H9 (cell line): ENCODE measurements at places on chromosomes 3 and 15. TPM values are rescaled to one million over a fixed set of nuclear protein-coding genes. Genes with fewer than 3 reads are reported as not detected.

Gene TRH
- total RNA-seq, result not detected in 2 replicates

Gene PDZRN3
- total RNA-seq, result 5.5 and 5.9 TPM in 2 replicates

Gene TMEM212
- total RNA-seq, result not detected in 2 replicates

Gene SCN11A
- total RNA-seq, result 0.17 and 0.20 TPM in 2 replicates

Gene ALPK3
- total RNA-seq, result 17.7 and 18.0 TPM in 2 replicates

Gene ADCY5
- 5.0 and 6.1 TPM in 2 replicates for total RNA-seq

Gene RBP2
- not detected in 2 replicates for total RNA-seq

Gene CP
- total RNA-seq, result 0.66 and 1.1 TPM in 2 replicates

Gene ACY1
- total RNA-seq, result 62.6 and 63.6 TPM in 2 replicates

Gene NRROS
- total RNA-seq, result 2.8 and 4.0 TPM in 2 replicates

Gene PRSS50
- 0.24 and 0.59 TPM in 2 replicates for total RNA-seq

Gene TMEM62
- total RNA-seq, result 6.2 and 7.2 TPM in 2 replicates

Gene RCCD1
- total RNA-seq, result 20.6 and 22.8 TPM in 2 replicates

Gene CTXN2
- total RNA-seq, result 0.11 TPM in 2 replicates

Gene NISCH
- 99.0 and 104 TPM in 2 replicates for total RNA-seq

Gene ISL2
- 0.15 and 0.33 TPM in 2 replicates for total RNA-seq

DNA sequence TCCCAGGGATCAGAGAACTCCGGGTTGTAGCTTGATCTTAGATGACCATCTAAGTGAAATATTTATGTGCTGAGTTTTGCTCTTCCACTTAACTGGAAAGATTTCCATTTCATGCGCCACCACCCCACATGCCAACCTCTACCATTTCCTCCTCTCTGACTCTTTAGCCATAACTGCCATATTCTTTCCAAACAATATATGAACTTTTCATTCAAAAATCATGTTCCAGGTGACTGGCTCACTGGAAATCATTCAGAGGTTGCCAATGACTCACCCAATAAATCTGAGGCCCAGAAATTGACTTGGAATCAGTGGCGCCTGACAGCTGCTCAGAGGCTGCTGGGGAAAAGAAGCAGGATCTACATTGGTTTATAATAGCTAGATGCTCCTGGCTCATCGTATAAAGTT, 31.6 kb upstream of the FAM174B start:
- DNase-seq, result no peak

DNA sequence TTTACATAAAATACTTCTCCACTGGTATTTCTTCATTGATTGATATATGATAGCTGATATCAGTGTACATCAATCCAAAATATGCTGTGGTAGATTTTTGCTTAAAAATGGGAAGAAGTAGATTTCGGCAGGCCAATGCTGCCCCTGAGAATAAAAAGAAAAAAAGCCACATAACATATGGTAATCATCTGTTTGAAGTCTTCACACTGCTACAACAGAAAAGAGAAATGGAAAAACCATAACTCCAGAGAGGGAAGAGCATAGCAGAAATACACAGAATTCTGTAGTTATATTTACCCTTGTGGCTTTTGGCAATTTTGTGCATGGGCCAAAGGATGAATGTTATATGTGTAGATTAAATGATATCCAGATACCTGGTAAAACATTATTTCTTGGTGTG, 143.1 kb upstream of the KCNMB2 start:
- DNase-seq, result no peak

DNA sequence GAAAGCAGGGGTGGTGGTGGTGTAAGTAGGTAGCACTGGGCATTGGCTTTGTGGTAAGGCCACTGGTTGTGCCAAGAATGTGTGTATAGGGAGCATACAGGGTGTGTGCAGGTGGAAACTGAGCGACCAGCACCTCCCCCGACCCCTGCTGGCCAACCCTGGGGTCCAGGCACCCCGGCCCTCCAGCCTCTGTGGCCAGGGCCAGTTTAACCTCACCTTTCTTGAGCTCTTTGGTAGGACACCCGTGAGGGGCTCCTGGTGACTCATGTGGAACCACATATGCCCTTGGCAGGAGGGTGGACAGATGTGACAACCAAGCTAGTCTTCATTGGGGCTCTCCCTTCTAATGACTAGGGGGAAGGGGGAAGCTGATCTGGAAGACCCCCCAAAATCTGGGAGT, 19.5 kb downstream of the SHF start:
- no peak for DNase-seq

DNA sequence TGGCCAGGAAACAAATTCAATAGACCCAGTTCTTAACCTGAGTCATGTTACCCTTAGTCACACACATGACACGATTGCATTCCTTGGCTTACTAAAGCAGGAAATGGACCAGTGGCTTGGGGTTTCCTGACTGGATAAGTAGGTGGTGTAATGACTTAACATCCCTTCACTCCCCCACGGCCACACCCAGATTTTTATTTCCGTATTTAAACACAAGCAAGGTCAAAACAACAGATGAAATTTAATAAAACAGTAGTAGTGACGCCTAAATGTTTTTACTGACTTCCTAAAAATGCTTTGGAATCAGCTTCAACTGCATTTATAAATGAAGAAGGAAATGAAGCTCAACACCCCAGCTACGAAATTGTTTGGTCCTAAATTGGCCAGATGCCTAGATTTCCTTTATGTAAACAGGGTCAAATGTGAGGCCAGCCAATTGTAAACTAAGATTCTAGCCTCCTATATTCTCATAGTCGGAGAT, 324.3 kb downstream of the CHST2 start:
- no peak for DNase-seq

GRCh38 chr15:52759969-52760368, 30.2 kb downstream of the ONECUT1 start:
- no peak for DNase-seq

DNA sequence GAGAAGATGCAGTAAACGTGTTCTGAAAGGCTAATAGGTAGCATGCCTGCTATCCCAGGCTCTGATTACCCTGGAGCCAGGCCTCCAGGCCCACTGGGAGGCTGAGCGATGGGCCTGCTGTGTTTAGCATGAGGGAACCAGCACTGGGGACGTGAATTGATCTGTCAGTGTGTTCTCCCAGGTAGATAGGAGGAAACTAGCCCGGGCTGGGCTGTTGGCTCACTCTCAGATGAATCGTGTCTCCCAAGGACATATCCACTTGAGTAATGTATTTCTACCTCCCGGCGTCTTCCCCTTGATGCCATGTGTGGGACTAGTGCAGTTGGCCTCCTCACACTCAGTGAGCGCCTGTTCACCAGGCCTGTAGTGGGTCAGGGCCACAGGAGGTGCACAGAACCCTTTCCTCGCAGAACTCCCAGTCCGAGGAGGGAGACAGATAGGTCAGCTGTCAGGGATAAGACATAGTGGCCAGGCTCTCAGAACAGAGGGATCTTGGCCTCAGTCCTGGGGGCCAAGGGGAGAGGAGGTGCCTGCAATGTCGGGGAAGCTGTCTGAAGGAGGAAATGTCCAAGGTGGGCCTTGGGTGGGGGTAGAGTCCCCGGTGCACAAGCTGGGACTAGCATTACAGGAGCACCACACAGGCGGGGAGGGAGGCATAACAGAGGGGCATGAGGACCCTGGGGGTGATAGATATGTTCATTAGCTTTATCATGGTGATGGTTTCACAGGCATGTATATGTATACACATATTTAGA, 111.7 kb downstream of the DNAJB8 start:
- DNase-seq, result no peak

DNA sequence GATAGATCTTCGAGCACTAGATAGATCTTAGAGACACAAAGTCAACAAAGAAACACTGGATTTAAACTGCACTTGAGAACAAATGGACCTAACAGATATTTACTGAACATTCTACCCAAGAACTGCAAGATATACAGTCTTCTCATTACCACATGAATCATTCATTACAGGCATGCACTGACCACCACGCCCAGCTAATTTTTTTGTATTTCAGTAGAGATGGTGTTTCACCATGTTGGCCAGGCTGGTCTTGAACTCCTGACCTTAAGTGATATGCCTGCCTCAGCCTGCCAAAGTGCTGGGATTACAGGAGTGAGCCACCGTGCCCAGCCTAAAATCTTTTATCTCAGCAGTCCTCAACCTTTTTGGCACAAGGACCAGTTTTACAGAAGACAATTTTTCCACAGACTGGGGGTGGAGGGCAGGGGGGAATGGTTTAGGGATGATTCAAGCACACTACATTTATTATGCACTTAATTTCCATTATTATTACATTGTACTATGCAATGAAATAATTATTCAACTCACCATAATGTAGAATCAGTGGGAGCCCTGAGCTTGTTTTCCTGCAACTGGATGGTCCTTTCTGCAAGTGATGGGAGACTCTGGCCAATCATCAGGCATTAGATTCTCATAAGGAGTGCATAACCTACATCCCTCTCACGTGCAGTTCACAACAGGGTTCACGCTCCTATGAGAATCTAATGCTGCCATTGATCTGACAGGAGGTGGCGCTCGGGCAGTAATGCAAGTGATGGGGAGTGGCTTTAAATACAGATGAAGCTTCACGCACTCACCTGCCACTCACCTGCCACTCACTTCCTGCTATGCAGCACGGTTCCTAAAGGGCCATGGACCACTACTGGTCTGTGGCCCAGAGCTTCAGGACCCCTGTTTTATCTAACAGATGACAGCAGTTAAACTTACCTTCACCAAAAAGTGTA, 21.7 kb downstream of the CSNK1G1 start:
- DNase-seq, result peak; percentile 69

GRCh38 chr3:145286937-145287336, 874.0 kb downstream of the PLOD2 start:
- no peak for DNase-seq

DNA sequence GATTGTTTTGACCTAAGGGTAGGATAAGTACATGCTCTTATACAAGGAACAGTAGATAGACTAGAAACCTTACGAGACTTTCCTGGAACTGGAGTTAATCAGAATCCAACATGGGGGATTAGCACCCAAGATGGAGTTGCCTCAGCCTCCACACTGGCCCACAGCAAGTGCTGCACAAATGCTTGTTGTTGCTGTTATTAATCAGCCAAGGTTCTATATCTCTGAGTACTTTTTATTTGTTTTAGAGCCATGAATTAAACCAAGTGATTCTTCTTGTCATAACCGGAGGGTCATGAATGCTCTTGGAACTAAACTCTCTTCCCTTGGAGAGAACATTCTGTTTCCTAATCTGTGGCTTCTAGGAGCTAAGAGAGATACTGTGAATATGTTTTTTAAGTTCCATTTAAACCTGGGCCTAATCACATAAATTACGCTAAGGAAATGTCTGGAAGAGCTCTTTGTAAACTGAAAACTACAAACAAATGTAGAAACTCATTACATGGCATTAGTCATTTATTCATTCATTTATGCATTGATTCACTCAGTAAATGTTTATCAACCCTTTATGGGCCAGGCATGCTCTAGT, 5.7 kb upstream of the IL16 start:
- no peak for DNase-seq

GRCh38 chr3:50806031-50806430, 131.3 kb downstream of the DOCK3 start:
- DNase-seq, result no peak

DNA sequence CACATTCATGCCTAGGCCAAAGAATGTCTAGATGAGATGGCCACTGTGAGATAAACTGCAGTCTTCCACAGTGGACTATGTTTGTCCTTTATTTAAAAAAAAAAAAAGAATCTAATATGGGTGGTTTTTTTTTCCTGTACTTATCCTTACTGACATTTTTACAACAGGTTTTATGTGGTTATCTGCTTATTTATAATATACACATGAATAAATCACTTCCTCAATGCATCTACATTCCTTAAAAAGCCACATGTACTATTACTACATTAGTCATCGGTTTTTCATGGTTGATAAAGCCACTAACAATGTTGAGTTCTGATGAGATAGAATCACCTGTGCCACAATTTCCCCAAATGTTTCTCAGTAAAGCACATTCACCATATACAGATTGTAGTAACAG, 341.3 kb upstream of the THBS1 start:
- DNase-seq, result no peak

GRCh38 chr3:132709761-132710160, 12.4 kb downstream of the NPHP3 start:
- no peak for DNase-seq

DNA sequence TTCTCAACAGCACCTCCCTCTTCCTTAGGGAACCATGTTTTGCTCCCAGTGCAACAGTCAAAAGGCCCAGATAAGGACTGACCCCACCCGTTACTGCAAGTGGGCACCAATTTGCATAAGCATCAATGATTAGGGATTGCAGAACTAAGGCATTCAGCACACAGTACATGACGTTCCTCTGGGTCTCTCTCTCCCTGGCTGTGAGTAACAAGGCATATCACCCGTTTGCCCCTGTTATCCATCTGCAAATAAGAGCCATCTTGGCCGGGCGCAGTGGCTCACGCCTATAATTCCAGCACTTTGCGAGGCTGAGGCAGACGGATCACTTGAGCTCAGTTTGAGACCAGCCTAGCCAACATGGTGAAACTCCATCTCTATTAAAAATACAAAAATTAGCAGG, 18.8 kb downstream of the MAGI1 start:
- no peak for DNase-seq

GRCh38 chr15:74768771-74769342, 13.0 kb upstream of the CSK start:
- peak; percentile 81 for DNase-seq

DNA sequence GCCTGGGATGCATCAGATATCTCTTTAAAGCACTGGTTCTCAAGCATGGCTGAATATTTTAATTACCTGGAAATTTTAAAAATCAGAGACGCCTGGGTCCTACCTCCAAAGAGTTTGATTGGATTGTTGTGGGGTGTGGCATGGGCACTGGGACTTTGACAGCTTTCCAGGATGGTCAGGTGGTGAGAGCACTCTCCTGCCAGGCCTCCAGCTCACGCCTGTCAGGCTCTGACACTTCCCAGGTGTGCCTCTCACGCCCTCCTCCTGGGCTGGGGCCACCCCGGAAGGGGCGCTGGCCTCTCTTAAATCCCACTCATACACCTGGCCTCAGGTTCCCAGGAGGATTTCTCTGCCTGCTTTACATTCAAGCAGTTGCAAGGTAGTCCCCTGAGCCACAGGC, 48.5 kb downstream of the AMOTL2 start:
- DNase-seq, result peak; percentile 27

DNA sequence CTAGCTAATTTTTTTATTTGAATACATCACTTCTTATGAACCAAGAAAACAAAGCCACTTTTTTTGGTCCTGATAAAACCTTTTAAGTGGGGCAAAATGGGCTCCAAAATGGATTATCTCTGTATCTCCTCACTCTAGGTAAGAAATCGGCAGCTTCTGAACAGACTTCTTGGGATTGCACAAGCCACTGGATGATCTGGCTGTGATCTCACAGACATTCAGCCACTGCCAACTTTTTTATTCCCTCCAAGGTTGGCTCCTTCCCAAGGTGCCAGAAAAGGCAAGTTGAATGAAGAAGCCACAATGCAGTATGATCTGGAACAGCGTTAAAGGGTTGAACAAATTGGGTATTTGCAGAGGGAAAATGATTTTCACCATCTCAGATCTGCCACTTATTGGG, 73.2 kb downstream of the PRICKLE2 start:
- DNase-seq, result no peak

DNA sequence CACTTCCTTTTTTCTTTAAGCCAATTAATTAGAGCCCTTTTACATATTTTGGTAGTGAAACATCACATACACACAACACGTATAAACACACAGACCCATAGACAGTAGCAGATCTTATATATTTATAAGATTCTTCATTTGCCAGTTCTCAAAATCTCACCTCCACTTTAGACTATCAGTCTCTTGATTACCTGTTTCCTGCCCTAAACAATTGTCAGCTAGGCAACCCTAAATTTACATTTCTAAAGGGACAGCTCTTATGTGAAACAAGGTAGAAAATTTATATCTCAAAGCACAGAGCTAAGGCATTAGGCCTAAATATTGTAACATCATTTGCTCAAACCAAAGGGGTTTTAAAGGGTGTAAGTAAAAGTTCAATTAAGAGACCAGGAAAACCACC, 28.9 kb downstream of the SETMAR start:
- DNase-seq, result no peak
